Stimulated activated CD8-positive, alpha-beta memory T cell treated with anti-CD3 and anti-CD28 coated beads, Interleukin-7, amount 100 ng/mL, for 1 hour (primary cell): ENCODE measurements at places on chromosomes 2 and 18.
A peak's percentile ranks its signal among the peaks of the same experiment; 100 is the strongest.

DNA sequence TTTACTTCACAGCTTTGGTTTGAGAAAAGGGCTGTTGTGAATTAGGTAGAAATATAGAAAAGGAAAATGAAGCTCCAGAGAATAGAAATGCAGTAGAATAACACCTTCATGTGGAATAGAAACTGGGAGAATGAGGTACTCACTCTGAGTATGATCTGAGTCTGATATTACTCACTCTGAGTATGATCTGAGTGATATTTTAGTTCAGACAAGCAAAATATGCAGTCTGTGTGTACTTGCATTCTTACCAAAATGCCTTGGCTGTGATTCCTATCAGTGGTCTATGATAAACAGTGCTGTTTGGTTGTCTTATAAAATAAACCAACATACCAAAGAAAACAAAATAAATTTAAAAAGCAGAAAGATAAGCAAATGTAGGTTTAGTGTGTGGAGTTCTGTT, 487.6 kb downstream of the THSD7B start:
- DNase-seq, result no peak

- peak; percentile 2 for DNase-seq
Measured at GRCh38 chr2:15965564-15966019, 25.2 kb downstream of the MYCN start.

DNA sequence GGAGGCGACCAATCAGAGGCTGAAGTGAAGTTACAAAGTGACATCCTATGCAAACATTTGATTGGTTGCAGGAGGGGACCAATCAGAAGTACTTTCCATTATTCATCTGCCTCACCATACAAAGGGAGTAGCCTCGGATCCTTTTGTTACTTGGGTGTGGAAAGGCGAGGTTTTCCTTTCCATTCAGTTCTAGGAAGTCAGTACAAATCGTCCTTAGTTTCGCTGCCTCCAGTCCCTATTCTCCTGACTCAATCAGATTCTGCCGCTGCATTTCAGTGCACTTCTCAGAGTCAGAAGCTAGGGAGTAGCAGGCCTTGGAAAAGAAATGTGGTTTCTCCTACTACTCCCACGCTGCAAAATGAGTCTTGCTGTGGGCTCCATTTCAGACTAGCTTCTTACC, 149.4 kb downstream of the DTNA start:
- DNase-seq, result no peak

DNA sequence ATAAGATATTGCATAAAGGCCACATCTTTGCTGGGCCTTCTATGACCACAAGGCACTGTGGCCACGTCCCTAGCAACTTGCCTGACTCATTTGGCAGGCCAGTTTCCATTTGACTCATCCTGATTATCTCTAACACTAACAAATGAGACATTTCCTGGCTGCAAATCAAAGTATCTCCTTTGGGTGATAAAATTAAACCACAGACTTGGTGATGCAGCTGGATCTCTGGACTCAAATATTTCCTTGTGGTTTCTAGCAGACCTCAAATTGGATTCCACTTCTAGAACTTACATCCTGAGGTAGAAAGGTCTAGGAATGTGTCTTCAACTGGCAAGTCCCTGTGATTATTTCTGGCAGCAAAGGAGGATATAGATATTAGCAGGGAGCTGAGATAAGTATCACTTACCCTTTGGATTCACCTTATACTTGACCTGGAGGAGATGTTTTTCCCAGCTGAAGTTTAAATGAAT, 167.9 kb upstream of the NXPH2 start:
- DNase-seq, result no peak

GRCh38 chr18:27762054-27762453, 414.9 kb downstream of the CDH2 start:
- no peak for DNase-seq

GRCh38 chr2:238600506-238601432, 174.0 kb downstream of the ASB1 start:
- no peak for DNase-seq

DNA sequence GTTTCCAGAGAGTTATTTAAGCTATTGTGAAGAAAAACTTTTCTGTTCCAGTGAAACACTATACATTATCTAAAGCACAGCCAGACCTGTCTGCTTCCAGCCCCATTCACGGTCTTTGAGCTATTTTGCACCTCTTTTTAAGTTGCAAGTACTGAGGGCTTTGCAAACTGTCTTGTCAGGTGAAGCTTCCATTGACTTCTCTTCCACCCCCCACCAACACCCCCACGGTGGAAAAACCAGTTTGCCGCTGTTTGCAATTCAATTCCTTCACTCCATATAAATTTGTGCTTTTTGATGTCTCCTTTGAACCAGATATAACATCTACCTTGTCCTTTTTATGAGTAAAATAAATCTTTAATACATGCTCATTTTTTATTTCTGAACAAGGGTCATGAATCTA, 15.7 kb downstream of the B3GNT7 start:
- DNase-seq, result no peak

DNA sequence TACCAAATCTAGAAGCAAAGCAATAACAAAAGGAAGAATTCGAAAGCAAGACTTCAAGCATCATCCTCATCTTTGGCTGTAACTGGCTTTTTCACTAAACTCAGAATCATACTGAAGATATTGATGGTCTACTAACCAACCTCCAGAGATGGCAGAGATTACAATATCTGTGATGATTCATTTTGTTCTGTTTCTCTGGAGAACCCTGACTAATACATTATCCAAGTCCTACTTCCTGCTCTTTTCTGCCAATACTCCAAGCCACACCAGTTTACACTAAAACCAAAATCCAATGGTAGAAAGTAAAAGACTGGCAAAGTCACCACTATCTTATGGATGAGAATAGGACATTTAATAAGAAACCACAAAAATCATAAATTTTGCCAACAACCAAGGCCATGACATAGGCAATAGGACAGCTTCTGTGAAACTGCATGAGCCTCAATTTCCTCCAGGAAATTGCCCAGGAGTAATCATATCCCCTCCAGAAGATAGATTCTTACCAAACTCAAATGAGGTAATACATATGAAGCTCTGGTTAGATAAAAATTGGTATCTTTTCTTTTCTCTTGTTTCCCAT, 159.8 kb downstream of the METTL4 start:
- DNase-seq, result no peak

GRCh38 chr2:38535744-38536506, 66.8 kb downstream of the HNRNPLL start:
- DNase-seq, result peak; percentile 57

DNA sequence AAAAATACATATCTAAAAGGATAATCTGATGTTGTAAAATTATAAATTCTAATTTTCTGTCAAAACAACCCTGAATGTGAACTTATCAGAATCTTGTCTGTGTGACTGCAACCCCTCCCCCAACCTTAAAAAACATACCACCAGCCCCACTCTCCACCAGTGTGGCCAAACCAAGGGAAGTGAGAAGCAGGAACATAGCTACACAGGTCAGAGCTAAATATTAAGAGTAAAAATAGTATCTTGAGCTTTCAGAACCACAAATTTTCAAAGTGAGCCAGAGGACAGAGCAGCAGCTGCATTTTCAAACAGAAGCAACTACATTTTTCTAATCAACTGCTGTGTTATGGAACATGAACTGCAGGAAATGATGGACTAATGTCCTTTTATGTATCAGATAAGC, 156.7 kb downstream of the SLC4A10 start:
- no peak for DNase-seq
